ELR (cell line): ENCODE measurements at places on chromosomes 2 and 18.

DNA sequence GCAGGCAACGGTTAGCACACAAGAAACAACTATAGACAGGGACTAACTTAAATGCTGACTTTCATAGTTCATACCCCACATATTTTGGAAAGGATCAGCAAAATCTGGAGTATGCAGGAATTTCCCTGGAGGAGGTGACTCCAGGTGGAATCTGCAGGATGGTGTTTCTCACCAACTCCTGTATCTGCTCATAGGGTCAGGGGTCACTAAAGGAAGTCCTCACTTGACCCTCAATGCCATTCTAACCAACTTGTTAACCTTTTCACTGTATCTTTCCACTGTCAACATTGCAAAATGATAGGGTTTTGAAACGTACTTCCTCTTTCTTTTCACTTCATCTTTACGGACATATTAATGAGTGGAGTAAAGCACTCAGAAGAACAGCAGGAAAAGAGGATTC lies 207.0 kb upstream of the CXCR4 start:
- DNase-seq = no peak

DNA sequence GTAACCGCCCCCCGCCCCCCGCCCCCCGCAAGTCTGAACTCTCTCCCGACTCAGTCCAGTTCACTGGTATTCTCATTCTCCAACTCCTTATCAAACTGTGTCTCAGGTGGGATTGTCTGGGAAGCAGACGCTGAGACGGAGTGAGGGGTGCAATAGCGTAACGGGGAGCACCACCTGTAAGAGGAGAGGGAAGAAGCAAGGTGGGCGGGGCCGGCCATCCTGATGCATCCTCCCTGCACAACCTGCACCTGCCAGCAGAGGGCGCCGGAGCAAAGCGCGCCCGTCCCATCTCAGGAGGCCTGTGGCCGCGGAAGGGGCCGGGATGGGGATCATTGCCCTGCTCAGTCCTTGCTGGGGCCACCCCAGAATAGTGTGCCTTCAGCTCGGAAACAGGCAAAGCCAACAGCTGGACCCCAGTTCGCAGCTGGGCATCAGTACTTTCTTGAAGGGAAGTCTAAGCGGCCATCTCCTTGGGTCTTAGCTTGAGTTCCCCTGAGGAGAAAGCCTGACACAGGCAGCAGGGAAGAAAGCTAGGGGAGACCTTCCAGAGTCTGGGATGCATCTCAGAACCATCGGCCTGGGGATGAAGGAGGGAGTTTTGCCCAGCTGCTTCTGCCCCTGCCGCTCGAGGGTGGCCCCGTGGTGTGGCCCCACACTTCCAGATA lies 208.0 kb downstream of the TFCP2L1 start:
- peak; percentile 78 for DNase-seq

DNA sequence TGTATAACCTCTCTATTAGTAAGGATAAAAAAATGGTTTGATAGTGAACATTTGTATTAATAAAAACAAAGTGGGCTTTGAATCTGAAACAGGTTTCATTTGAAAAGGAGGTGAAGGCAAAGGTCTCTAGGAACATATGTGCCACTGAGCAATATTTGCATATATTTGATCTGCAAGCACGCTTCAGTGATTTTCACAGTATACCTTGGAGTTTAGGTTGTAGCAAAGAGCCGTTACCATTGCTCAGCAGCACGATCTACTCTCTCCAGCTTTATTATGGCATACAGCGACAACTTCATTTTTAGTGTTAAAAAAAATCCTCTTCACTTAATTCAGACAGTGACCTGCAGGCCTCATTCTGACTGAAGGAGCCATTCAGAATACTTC lies 75.8 kb upstream of the ZEB2 start:
- DNase-seq = no peak

GRCh38 chr2:1707771-1708418 lies 36.4 kb downstream of the PXDN start:
- DNase-seq = peak; percentile 96

DNA sequence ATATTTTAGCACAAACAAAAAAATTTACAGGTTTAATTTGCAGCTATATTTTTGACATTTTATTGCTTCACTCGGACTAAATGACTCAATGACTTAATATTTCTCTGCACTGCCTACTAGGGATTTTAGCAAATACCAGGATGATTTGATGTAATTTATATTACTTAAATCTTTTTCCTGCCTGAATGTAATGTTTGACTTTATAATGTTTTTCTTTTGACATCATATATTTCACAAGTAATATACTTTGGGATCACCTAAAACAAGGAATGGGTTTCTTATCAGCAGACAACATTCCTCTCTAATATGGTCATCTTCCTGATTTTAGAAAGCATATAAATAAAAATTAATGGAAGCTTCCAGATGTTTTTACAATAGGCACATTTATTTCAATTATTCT lies 253.2 kb upstream of the EPC2 start:
- DNase-seq = peak; percentile 25

DNA sequence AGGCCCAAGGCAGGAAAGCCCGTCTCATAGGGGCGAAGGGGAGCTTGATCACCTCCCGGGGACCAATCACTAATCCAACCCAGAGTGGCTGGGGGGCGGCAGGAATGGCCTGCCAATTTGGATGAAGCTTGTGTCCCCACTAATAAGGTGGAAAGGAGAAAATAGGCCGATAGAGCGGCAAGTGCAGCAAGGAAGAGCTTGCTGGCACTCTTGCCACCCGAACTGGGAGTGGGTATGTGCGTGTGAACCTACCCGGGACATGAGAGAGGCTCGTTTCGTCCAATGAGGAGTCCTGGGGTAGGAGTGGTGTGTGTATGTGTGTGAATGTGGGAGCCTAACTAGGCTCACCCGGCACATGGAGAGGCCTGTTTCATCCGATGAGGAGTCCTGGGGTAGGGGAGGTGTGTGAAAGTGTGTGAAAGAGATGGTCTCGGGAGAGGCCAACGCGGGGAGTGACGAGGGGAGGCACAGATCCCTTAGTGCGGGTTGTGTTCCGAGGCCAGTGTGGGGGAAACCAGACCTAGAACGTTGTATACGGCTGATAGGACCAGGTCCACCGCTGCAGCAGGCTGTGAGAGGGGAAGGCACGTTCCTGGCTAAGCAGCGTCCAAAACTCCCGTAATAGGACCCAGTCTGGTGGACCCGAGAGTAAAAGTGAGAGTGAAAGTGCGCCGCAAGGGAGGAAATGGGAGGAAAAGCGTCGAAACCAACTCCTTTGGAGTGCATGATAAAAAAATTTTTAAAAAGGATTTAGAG lies 47.1 kb upstream of the SELENOI start:
- peak; percentile 64 for DNase-seq

DNA sequence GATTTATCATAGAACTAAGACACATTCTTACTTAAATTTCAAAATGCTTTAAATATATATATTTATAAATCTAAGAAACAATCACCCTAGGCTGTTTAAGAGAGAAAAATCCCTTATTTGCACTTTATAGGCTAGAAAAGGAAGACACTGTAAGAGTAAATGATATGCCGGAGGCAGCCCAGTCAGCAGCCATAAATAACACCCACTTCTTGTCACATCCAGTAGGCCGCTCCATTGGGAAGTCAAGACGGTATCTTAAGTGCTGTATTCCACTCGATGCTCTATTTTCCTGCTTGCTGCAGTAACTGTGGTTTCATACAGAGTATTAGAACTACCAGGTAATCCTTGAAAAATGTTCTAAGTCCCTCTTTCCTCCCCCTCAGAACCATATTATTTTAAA lies 57.9 kb downstream of the ABCA12 start:
- no peak for DNase-seq

GRCh38 chr2:98508709-98509066 lies 64.0 kb downstream of the INPP4A start:
- no peak for DNase-seq

DNA sequence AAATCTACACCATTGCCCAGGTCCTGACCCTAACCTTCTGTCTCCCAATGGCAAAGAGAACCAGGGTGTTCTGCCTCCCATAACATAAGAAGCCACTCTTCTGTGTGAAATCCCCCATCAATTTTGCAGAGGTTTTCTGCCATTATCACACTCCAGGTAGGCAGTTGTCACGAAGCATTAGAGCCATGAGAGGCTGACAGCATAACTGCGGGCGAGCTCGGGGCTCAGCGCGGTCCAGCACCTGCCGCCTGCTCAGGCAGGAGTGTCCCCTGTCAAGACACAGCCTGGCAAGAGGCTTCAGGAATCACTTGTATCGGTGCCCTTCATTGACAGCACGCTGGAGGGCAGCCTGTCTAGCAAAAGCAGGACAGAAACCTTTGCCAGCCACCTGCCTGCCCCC lies 251.2 kb downstream of the SATB2 start:
- no peak for DNase-seq

DNA sequence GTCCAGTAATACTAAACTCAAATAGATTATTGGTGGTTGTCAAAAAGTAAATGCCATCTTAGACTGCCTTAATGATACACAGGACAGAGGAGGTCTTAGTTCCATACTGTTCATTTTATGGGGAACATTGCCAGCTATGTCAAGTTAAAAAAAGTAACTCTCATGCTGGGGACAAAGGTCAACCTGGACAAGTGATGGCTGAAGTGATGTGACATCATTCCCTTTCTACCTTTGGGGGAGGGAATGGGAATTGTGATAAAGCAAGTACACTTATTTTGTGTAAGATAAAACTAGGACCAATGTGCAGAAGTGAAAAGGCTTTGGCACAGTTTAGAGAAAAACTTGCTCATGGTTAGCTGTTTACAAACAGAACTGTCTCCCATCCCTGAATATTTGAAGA lies 24.0 kb upstream of the SNORC start:
- no peak for DNase-seq

GRCh38 chr2:161172901-161173540 lies 12.8 kb downstream of the TANK start:
- no peak for DNase-seq

DNA sequence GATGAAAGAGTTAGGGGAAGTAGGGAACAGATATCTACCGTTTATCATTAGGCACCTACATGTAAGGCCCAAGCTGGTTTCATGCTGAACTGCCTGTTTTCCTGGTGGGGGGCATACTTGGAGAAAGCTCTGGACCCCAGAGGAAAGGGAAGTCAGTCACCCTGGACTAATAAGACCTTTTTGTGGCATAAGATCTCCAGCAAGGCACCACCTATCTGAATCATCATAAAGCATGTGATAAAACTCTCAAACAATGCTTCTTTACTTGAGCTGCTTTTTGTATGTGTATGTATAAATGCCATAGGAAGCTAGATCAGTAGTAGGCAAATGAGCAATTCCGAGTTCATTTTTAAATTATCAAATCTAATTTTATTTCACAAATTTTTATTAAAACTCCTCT lies 104.8 kb downstream of the TANC1 start:
- peak; percentile 64 for DNase-seq

DNA sequence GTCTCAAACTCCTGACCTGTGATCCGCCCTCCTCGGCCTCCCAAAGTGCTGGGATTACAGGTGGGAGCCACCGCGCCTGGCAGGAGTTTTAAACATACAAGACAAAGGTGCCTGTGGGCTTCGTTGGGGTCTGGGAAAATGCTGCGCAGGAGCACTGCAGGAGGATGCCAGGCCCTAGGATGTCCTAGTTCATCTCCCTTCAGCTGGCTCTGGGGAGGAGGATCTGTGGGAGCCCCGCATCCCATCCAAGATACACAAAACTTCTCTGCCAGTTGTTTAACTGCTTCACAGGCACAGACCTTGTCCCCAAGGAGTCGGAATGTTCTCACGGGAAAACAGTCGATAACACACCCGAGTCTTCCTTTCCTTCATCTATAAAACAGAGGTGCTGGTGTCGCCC lies 89.1 kb downstream of the POLR1A start:
- DNase-seq = no peak

- DNase-seq = no peak
These were observed 72.8 kb upstream of the CDH19 start for GRCh38 chr18:66676699-66677098.

DNA sequence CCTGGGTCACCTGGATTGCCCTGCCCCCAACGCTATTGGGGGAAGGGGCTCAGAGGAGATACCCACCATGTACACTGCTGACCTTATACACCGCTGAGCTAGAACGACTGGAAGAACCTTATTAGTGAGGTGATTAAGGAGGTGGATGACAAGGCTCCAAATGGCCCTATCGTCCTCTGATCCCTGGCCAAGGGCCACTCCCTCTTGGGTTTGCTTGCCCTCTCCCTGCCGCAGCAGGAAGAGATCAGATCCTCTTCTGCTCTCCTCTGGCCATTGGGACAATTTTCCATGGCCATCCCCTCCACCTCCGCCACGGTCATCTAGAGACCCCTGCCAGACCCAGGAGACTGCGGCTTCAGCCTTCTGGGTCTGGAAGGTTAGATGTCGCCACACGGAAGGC lies 1.2 kb downstream of the ZNF514 start:
- DNase-seq = no peak

DNA sequence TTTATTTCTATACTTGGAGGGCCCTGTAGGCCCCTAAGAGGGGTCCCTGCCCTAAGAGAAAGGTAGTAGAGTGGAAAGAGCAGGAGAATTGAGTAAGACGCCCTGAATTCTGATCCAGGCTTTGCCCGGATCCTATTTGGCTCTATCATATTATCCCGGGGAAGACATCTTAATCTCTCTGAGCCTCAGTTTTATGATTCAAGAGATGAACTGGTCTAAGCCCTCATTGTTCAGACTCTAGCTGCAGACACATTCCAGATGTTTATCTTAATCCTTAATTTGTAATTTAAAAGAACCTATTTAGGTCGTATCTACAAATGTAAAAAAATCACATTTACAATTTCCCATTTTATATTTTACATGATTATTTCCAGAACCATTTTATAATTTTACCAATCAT lies 220.1 kb downstream of the AGPS start:
- DNase-seq = no peak

DNA sequence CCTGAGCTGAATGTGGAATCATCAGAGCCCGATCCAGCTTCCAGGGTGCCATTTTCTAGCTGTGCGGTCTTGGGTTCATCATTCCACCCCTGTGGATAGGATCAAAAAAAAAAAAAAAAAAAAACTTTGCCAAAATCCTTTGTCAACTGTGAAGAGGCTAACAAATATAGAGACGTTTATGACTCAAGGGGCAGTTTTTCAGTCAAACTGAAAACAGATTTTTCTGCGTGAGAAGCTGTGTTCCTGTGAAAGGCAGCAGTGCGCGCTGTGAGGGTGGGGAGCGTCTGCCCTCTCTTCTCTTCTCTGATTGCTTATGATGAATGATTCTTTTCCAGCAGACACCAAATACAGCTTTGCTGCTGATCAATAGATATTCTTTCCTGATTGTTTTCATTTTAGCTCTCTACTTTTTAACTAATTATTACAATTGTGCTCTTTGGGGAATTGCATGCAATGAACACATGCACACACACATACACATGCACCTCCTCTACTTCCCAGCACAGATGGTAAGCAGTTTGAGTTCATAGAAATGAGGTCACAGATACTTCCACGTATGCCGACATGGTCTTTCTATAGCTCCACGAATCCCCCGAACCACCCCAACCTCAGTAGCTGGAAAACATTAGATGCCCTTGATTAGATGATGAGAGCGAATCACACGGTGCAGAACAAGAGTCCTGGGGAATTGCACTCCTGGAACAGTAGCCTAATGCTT lies 175.4 kb downstream of the NRP2 start:
- no peak for DNase-seq

DNA sequence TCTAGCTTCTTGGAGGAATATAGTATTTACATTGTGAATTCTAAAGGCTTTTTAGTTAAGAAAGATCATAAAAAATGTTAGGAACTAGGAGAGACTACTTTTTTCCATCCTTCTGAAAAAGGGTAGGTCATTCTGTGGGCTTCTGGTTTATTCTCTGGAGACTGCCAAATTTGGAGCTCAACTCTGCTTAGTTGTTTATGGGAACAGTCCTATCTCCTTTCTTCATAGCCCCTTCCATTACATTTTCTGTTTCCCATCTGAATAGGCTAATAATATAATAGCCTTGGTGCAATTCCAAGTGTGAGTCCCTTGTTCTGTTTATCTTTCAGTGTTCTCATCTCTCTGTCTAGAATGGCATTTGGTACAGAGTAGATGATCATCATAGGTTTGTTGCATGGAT lies 15.6 kb downstream of the LAMA3 start:
- no peak for DNase-seq
